SK-N-SH (cell line): ENCODE measurements at places on chromosomes 12 and 14.

- DNase-seq, result peak; percentile 5
Observed at GRCh38 chr14:68137704-68138619, 318.4 kb downstream of the RAD51B start.

DNA sequence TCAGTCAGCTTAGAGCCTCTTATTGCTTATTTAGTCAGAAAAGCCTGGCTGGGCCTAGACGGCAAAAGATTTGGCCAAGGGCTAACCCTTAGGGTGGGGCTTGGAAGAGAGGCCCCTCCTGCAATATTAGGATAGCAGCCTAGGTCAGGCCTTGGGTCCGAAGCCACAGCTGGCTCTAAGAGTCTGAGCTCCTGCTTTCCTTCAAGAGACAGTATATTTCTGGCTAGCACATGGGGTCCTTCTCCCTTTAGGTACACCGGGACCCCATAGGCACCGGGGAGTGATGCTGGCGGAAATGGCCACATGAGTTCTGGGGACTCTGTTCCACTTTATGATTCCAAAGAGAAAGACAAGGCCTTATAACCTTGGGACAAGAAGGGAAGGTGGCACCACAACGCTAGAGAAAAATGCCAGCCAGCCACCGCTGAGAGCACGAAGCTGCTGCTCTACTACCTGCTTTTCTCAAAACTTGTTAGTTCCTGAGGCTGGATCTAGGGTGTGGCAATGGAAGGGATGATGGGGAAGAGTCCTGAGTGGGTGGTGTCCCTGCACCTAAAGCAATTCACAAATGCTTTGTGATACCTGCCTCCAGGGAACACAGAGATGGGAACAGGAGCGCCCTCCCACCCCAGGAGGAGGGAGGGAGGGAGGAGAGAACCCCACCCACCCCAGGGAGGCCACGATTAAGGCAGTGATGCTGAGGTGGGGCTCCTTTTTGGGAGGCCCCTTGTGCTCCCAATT, 3.1 kb upstream of the AVIL start:
- no peak for DNase-seq

- peak; percentile 30 for DNase-seq
Observed at GRCh38 chr14:103127861-103128598, 4.8 kb downstream of the TNFAIP2 start.

DNA sequence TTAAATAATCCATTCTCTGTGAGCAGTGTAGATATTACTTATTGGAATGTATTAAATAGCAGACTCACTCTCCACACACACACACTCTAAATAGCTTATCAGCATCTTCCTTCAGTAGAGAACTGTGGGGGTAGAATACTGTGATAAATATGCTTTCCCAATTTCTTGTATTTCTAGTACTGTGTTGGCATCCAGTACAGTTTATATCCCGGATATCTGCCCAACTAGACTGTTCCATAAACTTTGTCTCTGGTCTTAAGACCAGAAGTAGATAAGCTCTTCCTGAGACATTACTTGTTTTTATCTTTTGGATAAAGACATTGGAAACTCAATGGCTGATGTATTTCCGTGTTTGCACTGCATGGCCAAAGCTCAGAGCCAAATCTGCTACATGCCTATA, 136.2 kb upstream of the PDZRN4 start:
- DNase-seq, result no peak

DNA sequence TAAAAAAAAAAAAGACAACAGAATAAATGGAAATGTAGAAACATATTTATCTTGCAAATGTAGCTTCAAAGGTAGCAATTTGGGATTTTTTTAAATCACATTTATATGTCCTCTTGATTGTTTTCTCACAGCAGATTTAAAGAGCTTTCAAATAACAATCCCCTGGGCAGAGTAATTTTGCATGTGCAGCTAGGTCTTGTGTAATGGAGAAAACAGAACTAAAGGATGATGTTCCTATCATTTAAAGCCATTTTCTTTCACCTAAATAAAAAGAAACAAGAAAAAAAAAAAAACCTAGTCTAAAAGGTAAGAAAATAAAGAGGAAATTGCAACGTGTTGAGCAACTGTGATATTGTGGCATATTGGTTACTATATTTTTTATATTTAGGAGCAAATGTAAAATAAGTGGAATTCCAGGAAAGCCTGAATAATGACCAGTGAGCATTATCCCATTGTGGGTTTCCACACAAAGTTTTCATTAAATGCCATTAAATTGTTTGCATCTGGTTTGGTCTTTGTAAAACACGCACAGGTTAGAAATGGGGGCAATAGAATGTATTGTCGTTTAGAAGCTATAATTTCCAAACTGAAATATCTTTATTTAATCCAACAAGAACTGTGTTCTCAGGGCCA, 215.6 kb downstream of the SLC6A15 start:
- no peak for DNase-seq

DNA sequence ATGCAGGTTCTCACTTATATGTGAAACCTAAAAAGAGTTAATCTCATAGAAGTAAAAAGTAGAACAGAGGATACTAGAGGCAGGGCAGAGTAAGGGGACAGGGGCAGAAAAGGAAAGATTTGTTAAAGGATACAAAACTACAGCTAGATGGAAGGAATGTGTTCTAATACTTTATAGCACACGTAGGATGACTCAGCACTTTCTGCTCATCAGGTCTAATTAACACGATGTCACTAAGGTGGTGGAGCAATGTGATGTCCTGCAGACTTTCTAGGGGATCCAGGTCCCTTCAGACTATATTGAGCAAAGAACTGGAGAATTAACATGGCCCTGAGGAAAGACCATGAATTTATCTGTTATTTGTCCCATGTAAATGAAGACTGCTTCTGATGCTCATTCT, 80.8 kb upstream of the CMKLR1 start:
- no peak for DNase-seq

DNA sequence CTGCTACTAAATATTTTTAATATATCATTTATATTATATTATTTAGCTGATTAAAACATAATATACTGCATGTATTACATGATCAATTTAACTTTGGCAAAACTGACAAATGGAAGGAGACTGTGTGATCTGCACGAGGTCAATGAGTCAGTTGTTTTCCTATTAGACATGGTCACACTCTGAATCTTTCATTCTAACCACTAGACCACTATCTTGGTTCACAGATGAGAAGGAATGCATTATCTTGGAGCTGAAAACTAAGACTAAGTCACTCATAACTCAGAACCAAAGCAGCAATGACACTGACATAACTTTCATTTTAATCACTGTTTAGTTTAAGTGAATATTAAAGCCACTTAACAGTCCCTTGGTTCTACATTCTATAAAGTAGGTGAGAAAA, 37.4 kb downstream of the GNPTAB start:
- no peak for DNase-seq

DNA sequence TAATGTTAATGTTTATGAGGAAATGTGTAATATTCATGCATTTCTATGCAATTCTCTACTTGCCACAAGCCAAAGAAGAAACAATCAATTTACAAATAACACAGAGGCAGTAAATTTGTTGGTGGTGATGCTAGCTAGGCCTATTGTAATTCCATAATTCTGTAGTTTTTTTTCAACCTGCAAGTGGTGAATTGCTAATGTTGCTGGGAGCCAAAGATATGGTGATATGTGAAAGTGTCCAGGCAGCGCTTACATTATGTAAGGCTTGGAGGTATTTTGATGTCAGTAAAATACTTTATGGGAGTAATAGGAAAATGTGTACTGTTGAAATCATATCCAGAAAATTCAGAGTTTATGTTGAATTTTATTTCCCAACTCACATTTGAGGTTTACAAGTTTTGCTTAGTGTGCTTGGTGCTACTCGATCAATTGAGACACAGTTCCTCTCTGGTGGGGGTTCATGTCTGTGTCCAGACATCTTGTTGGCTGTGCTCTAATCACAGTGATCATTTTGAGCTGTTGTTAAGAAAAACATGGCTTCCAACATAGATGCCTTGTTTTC, 23.2 kb downstream of the TMTC2 start:
- DNase-seq, result no peak

DNA sequence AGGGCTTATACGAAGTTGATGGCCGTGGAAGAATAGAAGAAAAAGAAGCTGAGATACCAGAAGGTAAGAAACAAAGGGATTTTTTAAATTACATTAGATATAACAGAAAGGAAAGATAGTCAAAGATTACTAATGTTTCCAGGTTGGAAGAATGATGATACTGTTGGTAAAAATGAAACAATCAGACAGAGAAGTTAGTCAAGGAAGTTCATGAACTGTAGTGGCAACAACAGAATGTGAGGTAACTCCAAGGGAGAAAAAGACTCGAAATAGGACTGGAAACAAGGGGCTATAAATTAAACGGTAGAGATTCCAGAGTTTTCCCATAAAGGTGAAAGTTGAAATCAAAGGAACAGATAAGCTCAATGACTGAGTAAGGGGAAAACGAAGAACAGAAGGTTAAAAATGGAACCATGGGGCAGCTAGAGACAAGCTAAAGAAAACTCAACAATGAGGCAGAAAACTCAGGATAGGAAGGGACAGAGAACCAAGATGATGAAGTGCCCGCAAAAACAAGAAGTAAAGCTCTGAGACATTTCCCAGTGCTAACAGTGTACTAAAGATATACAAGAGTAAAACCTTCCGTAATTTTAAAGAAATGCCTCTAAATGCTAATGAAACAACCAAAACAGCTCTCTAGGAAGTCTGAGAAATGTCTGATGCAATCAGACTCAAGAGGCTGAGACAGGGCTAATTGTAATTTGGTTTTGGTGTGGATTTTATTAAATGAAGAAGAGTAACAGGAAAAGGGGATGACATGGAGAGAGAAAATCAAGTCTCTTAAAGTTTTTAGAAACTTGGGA, 70.0 kb downstream of the PPP2R5E start:
- DNase-seq, result no peak
